Breast epithelium (tissue), 4 donors: ENCODE measurements at places on chromosomes 1 and 21. TPM values are rescaled to one million over a fixed set of nuclear protein-coding genes. Genes with fewer than 3 reads are reported as not detected.

GRCh38 chr21:19731251-19731650 is 1267.0 kb upstream of the NCAM2 start:
- no peak for DNase-seq

DNA sequence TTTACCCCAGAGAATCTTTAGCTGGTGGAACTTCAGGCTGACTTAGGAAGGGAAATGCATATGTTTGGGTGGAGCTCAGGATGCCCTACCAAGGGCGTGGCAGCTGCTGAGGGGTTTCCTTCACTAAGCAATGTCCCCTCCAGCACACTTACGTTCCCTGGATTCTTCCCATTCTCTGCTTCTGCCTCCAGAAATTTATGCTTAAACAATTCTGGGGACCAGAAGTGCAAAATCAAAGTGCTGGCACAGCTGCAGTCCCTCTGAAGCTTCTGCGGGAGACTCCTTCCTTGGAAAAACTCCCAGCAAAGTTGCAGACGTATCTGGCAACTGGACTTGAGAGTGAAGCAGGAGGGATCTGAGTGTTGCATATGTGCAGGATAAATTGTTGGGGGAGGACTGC is 402.8 kb downstream of the PCP4 start:
- no peak for DNase-seq

GRCh38 chr1:201042779-201043461 is 19.4 kb upstream of the KIF21B start:
- peak; percentile 46 for DNase-seq

The UBL4B gene
- 1.6 TPM for total RNA-seq

DNA sequence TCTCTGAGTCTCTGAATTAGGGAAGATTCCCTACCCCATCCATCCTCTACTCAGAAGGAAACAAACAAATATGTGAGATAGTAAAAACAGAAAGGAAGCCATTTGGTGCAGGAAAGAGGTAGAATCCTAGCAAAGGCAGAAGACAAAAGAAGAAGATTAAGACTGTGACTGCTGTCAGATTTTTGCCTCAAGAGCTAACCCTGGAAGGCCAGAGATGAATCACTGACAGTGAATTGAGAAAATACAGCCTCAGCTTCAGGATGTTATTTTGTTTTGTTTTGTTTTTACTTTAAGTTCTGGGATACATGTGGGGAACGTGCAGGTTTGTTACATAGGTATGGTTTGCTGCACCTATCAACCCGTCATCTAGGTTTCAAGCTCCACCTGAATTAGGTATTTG is 31.7 kb downstream of the DSTYK start:
- DNase-seq: no peak

GRCh38 chr21:34192646-34193285 is 119.4 kb downstream of the MRPS6 start:
- no peak for DNase-seq

DNA sequence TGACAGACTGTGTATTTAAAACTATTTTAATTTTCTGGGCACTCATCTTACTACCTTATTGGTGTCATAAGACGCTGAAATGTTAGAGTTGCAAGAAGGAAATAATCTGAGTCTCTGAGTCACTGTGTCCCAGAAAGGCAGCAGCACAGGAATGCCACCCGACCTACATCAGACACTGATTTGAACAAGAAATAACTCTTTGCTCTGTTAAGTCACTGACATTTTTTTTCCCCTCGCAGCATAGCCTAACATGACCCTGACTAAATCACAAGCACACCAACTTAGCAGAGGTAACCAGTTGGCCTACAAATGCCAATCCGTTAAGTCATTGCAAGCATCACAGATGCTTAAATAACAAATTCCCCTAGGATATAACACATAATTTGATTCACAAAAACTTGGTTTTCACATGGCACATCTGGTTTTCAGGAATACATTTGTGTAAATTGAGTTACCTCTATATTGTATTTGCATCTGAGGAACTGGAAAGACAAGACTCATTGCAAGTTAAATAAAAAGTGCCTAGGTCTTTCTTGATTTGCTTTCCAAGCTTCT is 349.1 kb downstream of the SEC16B start:
- DNase-seq: no peak

GRCh38 chr1:228837817-228838716 is 102.8 kb downstream of the RHOU start:
- DNase-seq: no peak

- DNase-seq: peak; percentile 79
Measured at GRCh38 chr1:21334214-21335087, 44.2 kb upstream of the ECE1 start.

GRCh38 chr1:100622966-100623762 is 85.2 kb downstream of the GPR88 start:
- no peak for DNase-seq

The EXO1 gene
- not detected for total RNA-seq

The PCBP3 gene
- total RNA-seq: 4.6 TPM

GRCh38 chr1:31714442-31715086 is 10.7 kb upstream of the COL16A1 start:
- no peak for DNase-seq

The AUNIP gene
- not detected for total RNA-seq

DNA sequence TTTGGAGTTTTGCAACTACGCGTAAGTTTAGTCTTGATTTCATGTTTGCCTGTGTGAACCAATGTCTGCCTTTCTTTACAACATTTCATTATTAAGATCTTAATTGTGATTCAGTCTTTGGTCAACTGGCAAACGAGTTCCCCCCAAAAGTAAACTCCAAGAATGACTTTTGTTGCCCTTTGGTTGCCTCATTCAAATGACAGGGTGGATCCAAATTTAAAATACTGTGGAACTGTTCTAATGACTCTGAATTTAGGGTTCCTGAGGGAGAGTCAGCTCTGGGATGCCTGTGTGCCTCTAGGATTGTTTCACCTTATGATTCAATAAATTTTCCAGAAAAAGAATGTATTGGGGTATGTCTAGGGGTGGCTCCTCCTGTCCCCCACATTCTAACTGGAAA is 105.3 kb downstream of the KCNN3 start:
- DNase-seq: no peak

The FCRL2 gene
- under 0.01 TPM for total RNA-seq

The FOXO6 gene
- not detected for total RNA-seq

DNA sequence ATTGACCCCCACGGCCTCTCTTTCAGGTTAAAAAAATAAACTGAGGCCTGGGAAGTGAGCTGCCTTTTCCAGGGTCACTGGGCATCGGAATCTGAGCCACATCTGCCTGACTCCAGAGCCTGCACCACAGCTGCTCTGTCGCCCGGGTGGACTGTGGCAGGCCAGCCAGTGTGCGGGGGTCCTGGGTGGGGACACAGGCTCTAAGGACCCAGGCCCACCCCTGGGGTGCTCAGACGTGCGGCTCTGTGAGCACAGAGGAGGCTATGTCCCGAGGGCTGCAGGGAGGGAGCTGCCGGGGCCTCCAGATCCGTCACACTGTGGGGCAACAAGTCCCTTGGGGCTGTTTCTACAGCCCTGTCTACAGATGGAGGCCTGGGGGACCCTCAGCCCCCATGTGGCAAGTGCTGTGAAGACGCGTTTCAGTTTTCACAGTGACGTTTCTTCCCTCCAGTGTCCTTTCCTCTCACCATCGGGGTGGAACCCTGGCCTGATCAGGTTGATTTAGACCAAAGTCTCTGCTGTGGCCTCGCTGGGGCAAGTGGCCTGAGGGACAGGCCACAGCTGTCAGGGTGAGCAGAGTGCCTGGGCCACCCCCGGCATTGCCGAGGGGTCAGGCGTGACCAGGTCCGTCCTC is 39.2 kb upstream of the ACTRT2 start:
- no peak for DNase-seq

- DNase-seq: no peak
Measured at GRCh38 chr1:26287033-26287711, 7.3 kb downstream of the SH3BGRL3 start.

The CSF3R gene
- 17.3 TPM for total RNA-seq

DNA sequence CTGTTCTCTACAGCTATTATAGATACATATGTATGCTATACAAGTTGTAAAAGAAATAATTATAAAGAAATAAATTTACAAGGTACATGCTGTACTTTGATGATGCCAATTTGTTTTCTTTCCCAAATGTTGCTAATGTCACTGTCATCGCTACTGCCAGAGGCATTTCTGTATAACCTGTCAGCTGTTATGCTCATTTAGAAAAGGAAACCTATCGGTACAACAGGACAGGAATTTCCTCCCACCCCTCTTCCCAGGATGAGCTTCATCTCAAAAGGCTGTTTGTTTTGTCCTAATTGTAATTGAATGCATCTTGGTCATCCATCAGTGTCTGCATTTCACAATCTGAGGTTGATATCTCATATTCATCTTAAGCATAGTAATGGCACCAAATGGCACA is 975.7 kb downstream of the TTLL7 start:
- no peak for DNase-seq

The CNN3 gene
- 146 TPM for total RNA-seq

DNA sequence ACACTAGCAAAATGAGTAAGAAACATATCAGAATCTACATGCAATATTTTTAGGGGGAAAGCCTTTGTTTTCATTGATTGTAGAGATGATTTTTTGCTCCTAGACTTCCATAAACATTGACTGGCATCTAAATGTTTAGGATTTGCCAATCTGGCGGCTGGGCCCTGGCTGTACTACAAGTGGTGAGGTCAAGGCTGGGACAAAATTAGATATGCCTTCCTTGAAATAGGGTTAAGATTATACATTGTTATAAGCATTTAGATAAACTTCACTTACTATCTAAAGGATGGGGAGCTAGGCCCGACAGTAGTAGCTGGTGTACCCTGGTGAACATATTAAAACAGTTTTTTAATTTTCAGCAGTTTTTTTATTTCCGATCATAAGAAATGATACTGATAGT is 5.2 kb downstream of the NFIA start:
- DNase-seq: no peak

The HSD3B1 gene
- not detected for total RNA-seq

DNA sequence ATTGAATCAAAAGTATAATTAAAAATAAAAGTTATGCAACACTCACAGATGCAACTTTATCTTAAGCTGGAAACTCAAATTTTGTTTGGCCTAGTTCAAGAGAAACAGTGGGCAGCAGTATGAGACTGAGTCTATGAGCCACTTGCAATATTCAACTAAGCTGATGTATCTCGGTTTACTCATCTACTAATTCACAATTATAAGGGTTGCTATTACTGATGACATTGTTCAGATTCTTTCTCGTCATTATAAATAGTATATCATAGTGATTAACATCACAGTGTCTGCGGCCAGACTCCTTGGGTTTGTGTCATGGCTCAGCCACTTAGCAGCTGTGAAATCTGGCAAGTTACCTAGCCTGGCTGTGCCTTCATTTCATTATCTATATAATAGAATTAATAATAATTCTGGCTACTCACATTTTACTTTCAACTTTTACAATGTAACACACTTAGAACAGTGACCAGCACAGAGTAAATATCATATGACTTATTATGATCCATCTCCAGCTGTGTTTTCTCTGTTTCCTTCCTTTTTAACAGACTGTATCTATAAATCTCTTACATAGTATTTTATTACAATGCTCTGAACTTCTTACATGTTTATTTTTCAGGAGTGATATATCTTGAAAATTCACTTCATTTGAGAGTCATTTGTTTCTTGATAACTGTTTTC is 194.3 kb upstream of the RGS18 start:
- no peak for DNase-seq

DNA sequence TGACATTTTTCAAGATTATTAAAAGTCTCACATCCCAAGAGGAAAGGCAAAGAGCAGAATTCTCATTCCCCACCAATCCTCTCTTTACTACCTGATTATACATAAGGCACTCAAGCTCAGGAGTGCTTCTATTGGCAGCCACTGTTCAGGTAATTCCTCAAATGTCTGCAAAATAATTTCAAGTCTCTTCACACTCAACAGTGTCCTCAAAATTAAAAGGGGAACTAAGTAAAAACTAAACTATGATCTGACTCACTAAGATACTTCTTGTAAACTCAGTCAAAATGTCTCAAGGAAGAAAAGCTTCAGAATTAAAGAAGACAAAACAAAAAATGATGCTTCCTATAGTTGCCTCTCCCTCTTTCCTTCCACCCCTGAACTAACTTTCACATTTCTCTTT is 135.6 kb downstream of the GPATCH2 start:
- no peak for DNase-seq

GRCh38 chr1:39047374-39048229 is 21.5 kb downstream of the NDUFS5 start:
- no peak for DNase-seq

GRCh38 chr1:166390366-166391033 is 223.7 kb upstream of the FAM78B start:
- DNase-seq: no peak

The RUNX3 gene
- 5.6 TPM for total RNA-seq

DNA sequence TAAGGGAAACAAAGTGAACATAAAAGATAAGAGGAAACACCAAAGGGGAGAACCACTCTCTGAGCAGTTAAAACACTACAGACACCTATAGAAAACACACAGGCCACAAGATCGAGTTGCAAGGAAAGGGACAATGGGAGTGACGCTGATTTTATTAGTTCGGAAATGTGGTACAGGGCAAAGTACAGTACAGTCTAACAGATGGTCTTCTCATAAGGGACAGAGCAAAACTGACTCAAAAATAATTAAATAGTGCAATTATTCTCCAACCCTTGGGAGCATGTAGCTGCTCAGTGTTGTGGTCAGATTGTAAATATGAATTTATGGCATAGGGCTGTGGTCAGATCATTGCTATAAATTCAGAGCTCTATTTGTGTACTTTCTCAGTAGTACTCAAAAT is 352.0 kb downstream of the USH2A start:
- no peak for DNase-seq

DNA sequence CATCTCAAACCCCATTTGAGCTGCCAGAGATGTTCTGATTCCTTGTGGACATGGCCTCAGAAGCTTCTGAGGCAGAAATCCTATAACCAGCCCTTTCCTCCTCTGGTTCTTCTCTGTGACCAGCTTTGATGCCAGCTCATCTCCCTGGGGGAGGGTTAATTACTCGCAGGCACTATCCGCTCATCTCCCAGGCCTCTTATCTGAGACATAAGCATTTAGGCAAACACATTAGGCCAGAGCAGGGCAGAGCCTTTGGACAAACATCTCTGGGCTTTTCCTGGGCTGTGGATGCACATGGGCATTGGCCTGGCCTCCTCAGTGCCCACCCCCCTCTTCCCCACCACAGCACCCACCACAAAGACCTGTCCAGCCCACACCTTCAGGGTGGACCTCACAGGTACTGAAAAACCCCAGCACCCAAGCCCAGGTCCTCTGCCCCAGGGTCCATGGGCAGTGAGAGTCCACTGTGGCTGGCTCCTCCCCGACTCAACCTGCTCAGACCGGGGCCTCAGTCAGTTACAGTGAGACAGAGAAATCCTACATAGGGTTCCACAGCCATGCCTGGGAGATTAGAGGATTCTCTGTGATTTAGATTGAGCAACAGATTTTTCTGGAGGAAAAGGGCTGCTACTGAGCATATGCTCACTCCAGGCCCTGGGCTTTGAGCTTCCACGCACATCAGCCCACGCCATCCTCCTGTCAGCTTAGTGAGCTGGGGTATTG is 26.9 kb downstream of the IGSF21 start:
- no peak for DNase-seq
